ENCODE measurements at places on chromosomes 4 and X.

DNA sequence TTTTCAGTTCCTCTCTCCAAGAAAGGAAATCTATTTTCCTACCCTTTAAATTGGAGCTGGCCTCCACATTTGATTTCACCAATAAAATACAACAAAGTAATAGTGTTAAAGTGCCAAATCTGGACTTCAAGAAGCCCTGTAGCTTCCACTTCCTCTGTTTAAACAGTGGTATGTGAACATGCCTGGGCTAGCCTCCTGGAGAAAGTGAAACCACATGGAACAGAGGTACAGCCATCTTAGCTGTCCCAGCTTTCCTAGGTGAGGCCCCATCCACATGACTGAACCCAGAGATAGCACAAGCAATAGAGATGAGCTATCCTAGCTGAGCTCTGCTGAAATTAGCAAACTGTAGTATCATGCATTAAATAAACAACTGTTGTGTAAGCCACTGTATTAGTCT is 131.8 kb upstream of the VCX start:
- DNase-seq = no peak

DNA sequence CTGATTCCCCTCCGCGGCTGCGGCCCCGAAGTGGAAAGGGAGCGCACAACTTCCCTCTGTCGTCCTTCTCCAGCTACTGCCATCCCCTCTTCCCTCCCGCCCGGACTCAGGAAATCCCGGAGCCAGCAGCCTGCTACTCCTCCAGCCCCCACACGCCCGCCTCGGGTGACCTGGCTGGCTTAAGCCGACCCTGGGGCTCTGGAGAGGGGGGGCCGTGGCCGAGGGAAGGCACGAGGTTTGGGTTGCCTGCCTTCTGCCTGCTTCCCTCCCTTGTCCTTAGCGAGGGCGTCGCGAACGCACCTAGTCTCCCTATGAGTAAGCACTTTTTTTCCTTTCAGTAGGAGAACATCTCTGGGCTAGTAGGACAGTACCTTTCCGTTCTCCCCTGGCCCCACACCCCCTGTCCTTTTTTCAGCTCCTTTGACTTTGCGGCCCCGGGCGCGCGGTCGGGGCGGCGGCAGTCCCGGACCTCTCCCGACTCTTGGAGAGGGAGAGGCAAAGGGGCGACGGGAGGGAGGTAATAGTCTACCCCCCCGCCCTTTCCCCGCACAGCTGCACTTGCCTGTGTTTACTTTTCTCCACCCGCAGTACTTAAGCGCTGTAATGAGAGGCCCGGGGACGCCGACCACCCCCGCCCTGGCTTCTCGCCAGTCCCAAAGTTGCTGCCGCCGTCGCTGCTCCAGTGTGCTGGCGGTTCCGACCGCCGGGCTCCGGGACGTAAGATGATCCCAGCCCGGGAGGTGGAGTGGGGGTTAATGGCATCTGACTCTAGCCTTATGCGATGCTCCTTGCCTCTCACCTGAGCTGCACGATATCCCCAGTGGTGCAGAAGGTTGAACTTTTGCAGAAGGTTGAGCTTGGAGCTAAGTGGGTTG is 868 bp downstream of the PLS3 start:
- peak; percentile 4 for DNase-seq

DNA sequence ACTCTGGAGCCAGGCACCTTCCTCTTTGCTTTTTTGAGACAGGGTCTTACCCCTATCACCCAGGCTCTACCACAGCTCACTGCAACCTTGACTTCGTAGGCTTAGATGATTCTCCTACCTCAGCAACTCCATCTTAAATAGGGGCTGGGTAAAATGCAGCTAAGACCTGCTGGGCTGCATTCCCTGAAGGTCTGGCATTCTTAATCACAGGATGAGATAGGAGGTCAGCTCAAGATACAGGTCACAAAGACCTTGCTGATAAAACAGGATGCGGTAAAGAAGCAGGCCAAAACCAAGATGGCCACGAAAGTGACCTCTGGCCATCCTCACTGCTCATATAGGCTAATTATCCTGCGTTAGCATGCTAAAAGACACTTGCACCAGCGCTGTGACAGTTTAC is 770.8 kb upstream of the PRKX start:
- DNase-seq = no peak

DNA sequence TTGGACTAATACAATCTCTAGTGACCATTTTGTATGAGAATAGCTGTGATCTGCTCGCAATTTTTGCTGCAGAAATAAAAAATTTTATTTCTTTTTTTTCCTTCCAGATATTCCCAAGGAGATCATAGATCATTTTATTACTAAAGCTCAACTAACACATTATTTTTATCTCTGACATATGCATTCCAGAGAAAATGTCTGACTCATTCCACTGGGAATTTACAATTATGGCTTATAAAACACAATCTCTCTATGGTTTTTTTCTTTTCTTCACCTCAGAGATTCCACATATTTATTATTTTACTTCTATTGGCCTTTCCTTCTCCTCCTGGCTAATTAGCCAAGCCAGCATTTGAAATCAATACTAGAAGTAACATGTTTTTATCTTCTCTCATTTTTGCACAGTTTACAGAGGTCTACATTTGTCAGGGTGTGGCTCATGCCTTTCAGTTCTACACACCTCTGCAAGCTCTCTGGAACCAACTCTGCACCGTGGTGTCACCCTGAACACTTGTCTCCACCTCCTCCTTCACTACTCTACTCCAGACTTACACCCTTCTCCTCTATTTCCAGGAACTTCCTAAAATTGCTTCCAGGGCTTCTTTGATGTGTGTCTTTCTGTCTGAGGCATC is 59.8 kb upstream of the GPM6A start:
- DNase-seq = no peak

GRCh38 chr4:85681921-85682320 is 207.0 kb downstream of the ARHGAP24 start:
- DNase-seq = no peak

- DNase-seq = no peak
Observed at GRCh38 chr4:88526221-88526815, 2.7 kb upstream of the PYURF start.

- DNase-seq = no peak
Observed at GRCh38 chr4:56099378-56099786, 150.6 kb downstream of the CEP135 start.

- no peak for DNase-seq
Observed at GRCh38 chrX:82848111-82848510, 660.0 kb upstream of the POU3F4 start.

DNA sequence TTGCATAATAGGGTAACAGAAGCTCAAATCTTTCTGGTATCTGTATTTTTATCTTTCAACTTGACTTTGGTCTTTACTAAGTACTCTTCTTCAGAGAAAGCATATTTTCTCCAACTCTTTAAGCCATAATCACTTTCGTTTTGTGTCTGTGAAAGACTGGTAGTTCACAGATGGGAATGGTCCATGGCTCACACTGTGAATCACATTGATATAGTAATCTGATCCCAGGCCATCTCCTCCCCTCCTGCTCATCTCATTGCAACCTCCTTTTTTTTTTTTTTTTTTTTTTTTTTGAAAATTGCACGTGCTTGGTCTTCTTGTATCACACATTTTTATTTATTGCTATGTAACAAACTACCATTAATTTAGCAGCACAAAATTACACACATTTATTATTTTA is 694.5 kb upstream of the SLIT2 start:
- DNase-seq = no peak

DNA sequence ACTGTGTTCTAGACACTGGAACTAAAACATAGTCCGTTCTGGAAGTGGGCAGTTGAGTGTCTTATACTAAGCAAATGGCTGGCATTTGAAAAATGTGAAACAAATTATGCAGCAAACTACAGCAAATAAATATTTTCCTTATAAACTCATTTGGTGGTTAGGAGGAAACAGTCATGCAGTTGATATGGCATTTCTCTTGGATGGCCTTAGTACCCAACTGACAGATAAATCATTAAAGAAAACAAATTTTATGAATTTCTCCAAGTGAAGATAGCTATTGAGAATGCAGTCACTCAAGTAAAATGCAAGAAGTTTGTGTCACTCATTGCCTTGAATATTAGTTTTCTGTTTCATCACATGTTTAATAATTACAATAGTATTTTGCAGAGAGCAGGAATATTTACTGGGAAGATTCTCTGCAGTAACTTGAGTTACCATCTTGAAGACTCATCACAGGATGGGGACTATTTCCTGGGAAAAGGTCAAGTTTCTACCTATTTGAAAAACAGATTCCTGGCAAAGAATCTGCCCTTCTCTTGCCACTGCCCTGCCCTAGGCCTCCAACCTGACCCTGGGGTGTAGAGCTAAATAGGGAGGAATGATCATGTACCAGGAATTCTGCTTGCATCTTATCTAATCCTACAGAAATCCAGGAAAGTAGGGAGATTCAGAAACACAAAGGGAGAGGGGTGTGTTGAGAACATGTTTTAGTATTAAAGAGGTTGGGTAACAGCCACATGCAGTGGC is 105.9 kb downstream of the SH3RF1 start:
- no peak for DNase-seq

- DNase-seq = no peak
Observed at GRCh38 chr4:179678093-179678814, 2236.0 kb upstream of the AGA start.

- no peak for DNase-seq
Observed at GRCh38 chr4:25433966-25434827, 57.1 kb downstream of the ANAPC4 start.

DNA sequence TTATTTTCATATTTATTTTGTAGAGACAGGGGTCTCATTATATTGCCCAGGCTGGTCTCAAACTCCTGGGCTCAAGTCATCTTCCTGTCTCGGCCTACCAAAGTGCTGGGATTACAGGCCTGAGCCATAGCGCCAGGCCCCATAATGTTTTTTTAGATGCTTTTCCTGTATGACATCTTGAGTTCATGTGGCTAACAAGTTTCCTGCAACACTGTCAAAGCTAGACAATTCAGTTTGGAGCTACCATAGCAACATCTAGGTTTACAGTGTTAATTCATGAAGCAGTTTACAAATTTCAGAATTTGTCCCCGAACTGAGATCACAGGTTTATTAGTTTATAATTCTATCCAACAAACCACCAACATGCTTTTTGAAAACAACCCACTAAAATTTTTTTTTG is 6.4 kb upstream of the IL13RA2 start:
- DNase-seq = no peak

DNA sequence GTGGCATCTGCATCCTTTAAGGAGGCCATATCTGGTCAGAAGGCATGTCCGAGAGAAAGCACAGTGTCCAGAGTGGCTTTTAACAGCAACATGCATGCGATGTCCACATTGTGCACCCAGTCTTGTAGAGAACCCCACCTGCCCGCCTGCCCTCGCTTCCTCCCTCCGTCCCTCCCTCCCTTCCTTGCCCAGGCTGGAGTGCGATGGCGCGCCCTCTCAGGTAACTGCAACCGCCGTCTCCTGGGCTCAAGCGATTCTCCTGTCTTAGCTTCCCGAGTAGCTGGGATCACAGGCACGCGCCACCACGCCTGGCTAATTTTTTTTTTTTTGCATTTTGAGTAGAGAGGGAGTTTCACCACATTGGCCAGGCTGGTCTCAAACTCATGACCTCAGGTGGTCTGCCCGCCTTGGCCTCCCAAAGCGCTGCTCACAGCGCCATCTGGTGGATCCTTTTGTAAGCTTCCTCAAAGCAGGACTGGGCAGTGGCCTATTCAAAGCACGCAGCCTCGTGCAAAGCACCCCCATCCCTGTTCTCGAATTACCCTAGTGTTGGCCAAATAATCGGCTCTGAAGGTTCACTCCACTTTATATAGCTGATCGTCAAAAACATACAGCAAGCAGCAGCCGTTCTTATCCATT is 15.0 kb downstream of the BRCC3 start:
- DNase-seq = peak; percentile 51

DNA sequence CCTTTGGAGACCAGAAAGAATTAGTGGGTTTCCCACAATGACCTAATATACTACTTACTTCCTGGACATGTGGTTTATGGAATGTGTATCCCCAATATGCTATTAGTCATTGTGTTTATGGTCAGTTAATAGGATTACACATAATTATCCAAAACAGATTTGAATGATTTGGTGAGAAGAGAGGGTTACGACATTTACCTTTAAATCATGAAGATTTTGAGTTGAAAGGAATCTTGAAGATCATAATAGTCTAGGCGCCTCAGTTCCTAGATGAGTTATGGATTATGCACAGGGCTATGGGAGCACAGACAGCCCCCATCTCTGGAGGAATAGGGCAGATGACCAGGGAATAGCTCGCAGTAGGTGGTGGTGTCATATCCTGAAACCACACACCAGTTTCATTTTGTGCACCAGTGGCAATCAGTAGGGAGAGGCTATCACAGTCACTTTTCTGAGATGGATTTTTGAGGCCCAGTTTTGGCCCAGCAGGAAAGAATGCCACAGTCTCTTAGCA is 61.3 kb downstream of the SEPTIN11 start:
- no peak for DNase-seq

GRCh38 chrX:13090027-13090338 is 45.6 kb upstream of the FAM9C start:
- no peak for DNase-seq

- no peak for DNase-seq
Observed at GRCh38 chr4:147840838-147841738, 109.2 kb downstream of the ARHGAP10 start.

GRCh38 chr4:108492816-108493595 is 127.4 kb upstream of the RPL34 start:
- peak; percentile 37 for DNase-seq

- DNase-seq = no peak
Observed at GRCh38 chr4:20723019-20723418, 22.8 kb downstream of the PACRGL start.

DNA sequence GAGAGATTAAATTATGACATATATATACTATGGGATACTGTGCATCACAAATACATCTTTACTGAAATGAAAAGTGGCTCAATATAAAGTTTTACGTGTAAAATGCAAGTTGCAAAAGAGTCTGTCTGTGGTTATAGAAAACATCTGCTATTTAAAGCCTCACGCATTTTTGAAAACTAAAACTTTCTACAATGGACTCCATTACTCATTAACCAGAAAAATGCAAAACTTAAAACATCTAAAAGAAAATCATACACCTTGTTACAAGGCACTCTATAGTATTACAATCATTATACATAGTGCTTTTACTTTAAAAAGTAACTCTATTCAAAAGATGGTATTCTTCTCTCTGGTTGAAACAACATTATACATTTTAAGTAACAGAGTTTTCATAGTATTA is 755.6 kb downstream of the DMD start:
- no peak for DNase-seq

- no peak for DNase-seq
Observed at GRCh38 chr4:82287720-82288119, 86.1 kb downstream of the HNRNPD start.

DNA sequence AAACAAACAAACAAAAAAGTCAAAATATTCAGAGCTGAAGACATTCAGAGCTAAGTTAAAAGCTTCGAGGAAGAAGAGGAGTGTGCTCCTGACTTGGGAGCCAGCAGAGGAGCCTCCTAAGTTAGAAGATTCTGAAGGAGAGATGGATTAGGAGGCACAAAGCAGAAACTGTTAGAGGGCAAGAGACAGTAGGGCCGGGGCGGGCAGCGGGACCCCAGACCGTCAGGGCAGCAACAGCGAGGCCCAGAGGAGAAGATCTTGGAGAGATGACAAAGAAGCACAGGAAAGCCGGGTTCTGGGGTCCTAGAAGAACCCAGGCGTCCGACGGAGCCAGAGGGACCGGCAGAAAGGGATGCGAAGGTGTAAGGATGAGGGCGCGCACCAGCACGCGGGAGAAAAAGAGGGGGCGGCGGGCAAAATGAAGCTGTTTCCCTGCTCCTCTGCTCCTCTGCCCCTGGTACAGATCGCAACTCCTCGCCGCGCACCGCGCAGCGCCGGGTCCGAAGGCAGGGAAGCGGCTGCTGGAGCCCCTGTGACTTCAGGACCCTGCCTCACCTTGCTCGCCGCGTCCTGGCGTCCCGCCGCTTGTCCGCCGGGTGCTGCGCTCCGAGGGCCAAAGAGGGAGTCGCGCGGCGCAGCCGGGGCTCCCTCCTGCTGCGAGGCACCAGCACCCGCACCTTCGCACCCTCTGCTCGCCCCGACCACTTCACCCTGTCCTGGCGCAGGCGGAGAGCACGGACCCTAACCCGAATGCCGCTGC is 477 bp downstream of the KLHL13 start:
- peak; percentile 9 for DNase-seq

All from stimulated activated naive CD8-positive, alpha-beta T cell treated with anti-CD3 and anti-CD28 coated beads, Interleukin-15, Interleukin-2, amounts not matched to agents 100 U/mL and 50 U/mL, for 24 hours (primary cell).